Right ventricle myocardium inferior (tissue), 1 donor: ENCODE measurements at places on chromosomes 7 and 10. TPM values are rescaled to one million over a fixed set of nuclear protein-coding genes. Genes with fewer than 3 reads are reported as not detected.

DNA sequence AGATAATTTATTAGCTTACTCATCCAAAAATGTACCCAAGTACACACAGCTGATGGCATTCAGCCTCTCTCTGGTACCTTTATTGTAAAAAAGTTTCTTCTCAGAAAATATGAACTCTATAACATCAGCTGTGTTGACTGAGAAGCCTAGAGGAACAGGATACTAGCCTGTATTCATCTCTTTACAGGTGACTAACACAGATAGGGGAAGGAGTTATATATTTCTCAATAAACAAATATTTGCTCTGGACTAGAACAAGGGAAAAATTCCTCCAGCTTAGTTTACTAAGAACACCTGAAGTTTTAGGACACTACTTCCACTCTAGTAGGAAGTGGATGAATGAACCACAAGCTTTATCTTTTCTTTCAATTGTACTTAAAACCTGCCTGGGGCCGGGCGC lies 67.8 kb downstream of the ZNF248 start:
- no peak for DNase-seq

GRCh38 chr7:99016196-99016595 lies 127.7 kb downstream of the SMURF1 start:
- no peak for DNase-seq

- peak; percentile 47 for DNase-seq
These were observed 19.6 kb downstream of the AKR1C1 start for GRCh38 chr10:4982764-4983226.

- no peak for DNase-seq
These were observed 18.7 kb downstream of the ZNF786 start for GRCh38 chr7:149071641-149072437.

POLR2J2 gene
- 4.6 TPM for total RNA-seq

GDF2 gene
- not detected for total RNA-seq

VAX1 gene
- total RNA-seq, result not detected

KCNMA1 gene
- 2.2 TPM for total RNA-seq

SUN3 gene
- not detected for total RNA-seq
